ENCODE measurements at places on chromosomes 3 and 15.

DNA sequence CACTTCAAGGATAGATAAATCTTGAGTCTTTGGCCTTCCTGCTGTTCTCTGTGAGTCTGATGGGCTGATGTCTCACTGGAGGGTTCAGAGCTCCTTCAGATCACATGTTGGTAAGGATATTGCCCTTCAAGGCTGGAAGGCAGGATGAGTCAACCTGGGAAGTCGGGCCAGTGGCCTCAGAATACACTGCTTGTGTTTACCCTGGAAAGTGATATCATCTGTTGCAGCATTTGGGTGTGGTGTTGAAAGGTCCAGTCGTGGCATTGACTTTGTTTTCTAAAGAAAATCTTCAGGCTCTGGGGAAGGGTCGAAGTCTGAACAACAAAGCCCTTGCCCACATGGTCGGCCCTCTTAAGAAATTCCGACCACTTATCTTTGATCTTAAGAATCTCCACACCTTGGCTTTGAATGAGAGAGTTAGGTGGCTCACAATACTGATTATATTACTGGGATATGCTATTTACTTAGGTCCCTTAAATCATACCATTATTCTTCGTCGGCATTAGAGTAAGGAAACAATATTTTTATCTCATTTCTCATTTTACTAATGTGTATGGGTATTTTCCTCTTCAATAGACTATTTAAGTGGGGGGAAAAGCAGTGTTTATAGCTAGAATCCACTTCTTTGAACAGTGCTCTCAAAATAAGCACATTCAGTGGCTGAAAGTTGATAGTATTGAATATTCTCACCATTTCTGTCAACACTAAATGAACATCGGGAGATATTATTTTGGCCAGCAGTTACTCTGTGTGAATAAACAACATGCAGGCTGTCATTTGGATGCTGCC lies 303.9 kb upstream of the RASGRP1 start:
- DNase-seq: no peak

- no peak for DNase-seq
These were observed 45.1 kb downstream of the ZDHHC3 start for GRCh38 chr3:44930911-44931310.

- no peak for DNase-seq
These were observed 90.2 kb upstream of the KLF13 start for GRCh38 chr15:31236184-31237042.

DNA sequence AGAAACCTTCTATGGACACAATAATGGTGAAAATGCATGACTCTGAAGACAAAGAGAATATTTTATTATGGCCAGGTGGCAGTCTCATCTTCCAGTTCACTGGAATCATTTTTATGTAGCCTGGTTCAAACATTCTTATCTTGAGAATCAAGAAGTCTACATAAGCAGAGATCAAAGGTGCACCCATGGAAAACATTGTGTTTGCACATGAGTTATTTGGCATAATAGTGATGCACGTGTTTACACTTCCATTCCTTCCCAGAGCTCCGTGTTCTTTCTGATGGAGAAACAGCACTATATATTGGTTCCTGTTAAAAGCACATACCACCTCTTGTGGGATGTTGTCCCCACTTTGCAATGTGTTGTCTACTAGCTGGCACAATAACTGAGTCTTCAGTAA lies 572.2 kb downstream of the GRM7 start:
- DNase-seq: no peak

- no peak for DNase-seq
These were observed 20.9 kb downstream of the NUDT16 start for GRCh38 chr3:131402391-131403039.

DNA sequence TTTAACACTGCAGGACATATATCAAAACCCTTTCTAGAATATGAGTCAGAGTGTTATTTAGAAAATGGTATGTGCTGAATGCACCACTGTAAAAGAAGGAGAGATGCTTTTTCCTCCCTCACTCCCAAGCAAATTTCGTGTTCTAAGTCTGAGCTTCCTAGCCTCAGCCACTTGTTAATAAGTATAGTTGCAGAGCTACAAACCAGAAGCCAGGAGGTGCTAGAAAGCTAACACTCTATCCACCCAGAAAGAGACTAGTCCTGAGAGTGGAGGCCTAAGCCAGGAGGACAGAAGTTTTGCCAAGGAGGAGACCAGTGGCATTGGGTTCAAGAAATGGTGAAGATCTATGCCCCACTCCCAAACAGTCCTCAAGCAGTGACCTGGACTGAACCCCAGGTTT lies 40.5 kb upstream of the GYG1 start:
- DNase-seq: no peak
